ENCODE measurements at places on chromosomes 5 and 9.

GRCh38 chr9:13023498-13023897 is 248.7 kb downstream of the LURAP1L start:
- DNase-seq = no peak

- no peak for DNase-seq
Observed at GRCh38 chr5:77984587-77984986, 208.4 kb upstream of the TBCA start.

DNA sequence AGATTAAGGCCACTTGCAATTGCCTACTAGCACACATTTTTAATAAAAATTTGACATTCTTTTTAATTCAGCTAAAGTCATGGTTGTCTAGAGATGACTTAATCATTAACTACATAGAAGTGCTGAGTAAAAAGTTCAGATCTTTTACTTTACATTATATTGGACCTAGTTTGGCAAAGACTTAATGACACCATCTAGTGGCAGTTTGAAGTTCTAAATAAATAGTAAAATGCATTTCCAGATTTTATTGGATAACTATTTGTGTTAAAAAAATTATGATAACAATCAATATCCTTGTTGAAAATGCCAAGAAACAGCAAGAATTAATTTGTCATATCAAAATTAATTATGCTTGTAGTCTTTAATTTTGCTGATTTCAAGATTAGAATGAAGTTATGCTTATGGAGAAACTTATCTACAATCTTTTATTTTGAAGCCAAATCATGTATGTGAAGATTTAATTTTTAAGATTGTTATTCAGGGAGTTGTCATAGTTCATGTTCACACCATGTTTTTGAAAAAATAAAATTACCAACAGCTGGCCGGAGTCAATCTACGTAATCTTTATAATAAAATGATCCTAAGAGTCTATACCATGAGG is 69.6 kb upstream of the PJA2 start:
- DNase-seq = no peak

- DNase-seq = no peak
Observed at GRCh38 chr9:133278161-133279114, 3.4 kb upstream of the ABO start.

DNA sequence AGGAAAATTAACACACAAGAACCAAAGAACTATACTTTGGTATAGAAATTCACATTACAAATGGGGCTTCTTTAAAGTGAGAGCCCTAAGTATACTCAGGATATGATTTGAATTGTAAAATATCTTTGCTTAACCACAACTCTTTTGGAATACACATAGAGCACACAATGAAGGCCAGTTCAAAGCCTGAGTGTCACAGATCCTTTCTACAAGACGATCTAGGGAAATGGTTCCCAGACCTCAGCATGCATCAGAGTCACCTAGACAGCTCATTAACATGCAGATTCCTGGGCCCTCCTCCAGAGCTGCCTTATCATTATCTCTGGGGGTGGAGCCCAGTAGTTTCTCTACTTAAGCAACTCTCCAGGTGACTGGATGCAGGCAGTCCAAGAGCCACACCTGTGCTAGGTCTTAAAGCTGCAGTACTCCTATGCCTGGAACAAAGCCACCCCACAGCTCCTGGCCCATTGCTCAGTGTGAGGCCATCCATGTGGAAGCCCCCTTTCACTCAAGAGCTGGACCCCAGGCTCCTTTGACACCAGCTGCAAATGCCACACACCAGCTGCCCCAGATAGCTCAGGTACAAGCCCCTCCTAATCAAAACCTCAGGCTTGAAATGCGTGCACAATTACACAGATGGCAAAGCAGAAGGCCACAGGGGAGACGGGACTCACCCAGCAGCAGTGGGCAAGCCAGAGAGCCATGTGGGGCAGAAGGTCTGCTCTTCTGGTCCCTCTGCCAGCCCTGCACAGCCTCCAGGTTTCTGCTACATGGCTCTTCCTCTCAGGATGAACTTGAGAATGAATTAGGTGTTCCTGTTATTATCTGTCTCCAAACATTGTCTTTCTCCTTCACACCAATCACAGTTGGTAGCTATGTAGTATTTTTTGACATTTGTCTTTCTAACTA is 106.1 kb downstream of the SH3TC2 start:
- no peak for DNase-seq

DNA sequence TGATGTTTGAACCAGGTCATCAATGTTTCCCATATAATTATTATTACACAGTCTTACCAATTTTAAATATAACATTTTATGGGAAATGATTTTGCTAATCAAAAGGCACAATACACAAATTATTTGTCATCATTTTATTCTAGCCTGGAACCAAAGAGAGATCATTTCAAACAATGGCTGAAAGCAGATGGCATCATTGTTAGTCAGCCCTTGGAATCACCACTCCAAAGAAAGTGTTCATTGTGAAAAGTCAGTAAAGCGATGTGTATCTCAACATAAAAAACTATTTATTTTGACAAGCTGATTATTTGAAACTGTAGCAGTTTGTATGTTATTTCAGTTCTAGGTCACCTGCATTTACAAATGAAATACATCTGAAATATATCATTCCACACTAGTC is 1068.7 kb downstream of the CDH12 start:
- no peak for DNase-seq

GRCh38 chr5:14179446-14179845 is 36.3 kb downstream of the TRIO start:
- DNase-seq = no peak

GRCh38 chr9:111058166-111058565 is 19.9 kb upstream of the LPAR1 start:
- DNase-seq = no peak

Measured in stimulated activated CD8-positive, alpha-beta memory T cell treated with anti-CD3 and anti-CD28 coated beads, Interleukin-4, amount 100 ng/mL, for 4 hours (primary cell).